ENCODE measurements at places on chromosomes 5 and 9.
A peak's percentile ranks its signal among the peaks of the same experiment; 100 is the strongest.

DNA sequence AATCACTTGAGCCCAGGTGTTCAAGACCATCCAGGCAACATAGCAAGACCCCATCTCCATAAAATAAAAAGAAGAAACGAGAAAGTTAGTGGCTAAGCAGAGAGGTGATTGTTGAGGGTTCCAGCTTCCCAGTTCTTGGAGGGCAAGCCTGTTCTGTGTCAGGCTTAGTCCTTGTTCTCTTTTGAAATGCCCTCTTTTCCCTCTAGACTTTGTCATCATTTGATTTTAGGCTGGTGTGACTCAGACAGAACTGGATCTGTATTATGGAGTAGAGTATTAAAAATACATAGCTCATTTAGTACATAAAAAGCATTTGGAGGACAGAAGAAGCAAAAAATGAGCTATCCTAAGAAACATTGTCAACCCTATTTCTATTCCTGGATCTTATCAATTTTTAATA is 159.4 kb downstream of the CD180 start:
- no peak for DNase-seq

- DNase-seq, result no peak
Observed at GRCh38 chr5:84069608-84070179, 315.0 kb downstream of the EDIL3 start.

DNA sequence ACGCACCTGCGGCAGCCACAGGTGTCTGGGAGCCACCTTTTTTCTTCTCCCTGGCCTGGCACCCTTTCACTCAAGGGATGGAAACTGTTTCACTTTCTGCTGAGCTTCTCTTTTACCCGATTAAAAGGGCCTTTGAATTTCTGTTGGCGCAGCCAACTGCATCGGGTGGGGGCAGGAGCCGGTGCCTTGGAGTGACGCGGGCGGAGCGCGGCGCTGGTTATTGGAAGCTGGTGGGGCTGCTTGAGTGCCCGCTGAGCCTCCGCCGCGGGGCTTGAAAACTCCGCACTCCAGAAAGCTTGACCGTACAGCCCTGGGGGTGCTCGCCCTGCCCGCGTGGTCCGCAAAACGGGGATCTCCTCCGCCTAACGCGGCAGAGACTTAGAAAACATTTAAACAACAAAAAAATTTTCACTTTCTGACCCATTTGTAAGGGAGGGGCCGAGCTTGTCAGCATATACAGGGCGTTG is 52.0 kb upstream of the TJP2 start:
- peak; percentile 71 for DNase-seq

DNA sequence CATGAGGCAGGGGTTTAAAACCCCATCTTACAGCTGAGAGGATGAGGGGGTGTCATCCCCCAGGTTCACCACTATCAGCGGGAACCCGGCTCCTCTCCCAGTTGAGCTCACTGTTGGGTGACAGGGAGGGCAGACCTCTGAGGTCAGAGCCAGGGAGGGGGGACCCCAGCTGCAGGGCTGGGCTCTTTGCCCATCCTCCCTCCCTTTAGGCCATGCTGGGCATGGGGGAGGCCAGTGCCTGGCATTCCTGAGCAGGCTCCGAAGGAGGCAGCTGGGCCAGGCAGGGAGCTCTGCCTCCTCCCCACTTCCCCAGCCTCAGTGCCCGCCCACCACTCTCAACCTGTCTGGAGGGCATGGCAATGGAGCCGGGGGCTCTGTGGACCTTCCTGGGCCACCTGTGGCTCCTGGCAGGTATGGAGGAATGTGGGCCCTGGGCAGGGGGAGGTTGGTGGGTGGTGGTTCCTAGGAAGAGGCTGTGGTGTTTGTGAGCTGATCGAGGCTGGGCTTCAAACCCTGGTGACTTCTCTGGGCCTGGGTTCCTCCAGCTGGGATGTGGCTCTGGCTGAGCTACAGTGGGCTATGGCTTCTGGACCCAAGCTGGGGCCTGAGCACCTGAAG is 12.6 kb downstream of the CRB2 start:
- DNase-seq, result no peak

GRCh38 chr9:115018547-115019435 is 88.4 kb upstream of the TNFSF8 start:
- DNase-seq, result no peak

DNA sequence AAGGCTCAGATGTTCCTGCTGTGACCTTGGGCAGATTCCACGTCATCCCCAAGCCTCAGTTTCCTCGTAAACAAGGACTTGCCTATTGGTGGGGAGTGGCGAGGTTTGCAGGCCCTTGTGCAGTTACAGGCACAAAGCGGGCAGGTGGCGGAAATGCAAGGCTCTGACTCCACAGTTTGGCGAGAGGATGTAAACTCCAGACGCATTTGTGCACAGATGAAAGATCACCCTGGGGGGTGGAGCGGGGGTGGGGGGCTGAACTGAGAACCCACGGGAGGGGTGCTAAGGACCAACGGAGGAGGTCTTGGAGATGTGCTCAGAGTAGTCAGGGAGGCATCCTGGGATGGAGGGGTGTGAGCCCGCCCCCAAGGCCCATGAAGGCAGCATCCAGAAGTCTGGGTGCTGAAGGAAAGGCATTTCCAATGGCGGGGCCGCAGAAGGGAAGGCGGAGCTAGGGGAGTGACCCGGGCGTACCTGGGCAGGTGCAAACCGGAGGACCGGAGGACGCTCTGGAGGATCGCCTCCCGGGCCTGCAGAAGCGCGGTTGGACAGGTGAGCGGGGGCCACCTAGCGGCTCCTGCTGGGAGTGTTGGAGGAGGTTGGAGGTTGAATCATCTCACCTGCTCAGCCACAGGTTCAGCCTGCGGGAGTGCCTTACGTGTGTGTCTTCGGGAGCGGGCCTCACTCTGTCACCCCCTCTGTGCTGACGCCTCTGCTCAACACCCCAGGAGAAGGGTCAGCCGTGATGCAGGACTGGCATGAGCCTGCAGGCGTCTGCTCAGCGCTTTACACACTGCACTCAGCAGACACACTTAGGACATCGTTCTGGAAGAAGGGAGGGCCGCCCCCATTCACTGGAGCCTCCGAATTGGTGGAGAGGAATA is 1.9 kb upstream of the FIBCD1 start:
- DNase-seq, result peak; percentile 62

- no peak for DNase-seq
Observed at GRCh38 chr9:32748013-32748412, 35.3 kb upstream of the TMEM215 start.

GRCh38 chr5:140362875-140363630 is 3.1 kb downstream of the SLC4A9 start:
- DNase-seq, result peak; percentile 72

- DNase-seq, result no peak
Observed at GRCh38 chr5:34865091-34865490, 26.1 kb downstream of the TTC23L start.

GRCh38 chr5:8059337-8059736 is 190.4 kb downstream of the MTRR start:
- no peak for DNase-seq

- DNase-seq, result no peak
Observed at GRCh38 chr9:76022317-76022716, 131.8 kb downstream of the PCSK5 start.

DNA sequence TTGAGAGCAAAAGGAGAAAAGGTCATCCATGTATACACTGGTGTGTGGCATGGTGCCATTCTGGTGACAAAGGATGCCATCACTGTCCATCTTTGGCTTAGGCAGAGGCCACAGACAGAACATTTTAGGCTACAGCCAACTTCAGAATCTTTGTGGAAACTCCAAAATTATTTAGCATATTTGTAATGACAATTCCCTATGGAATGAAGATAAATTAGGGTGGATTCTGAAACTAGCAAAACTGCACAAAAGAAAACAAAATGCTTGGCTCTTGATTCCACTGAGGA is 92.5 kb downstream of the FBXW11 start:
- DNase-seq, result no peak

GRCh38 chr5:32595118-32595517 is 9.8 kb downstream of the SUB1 start:
- no peak for DNase-seq

DNA sequence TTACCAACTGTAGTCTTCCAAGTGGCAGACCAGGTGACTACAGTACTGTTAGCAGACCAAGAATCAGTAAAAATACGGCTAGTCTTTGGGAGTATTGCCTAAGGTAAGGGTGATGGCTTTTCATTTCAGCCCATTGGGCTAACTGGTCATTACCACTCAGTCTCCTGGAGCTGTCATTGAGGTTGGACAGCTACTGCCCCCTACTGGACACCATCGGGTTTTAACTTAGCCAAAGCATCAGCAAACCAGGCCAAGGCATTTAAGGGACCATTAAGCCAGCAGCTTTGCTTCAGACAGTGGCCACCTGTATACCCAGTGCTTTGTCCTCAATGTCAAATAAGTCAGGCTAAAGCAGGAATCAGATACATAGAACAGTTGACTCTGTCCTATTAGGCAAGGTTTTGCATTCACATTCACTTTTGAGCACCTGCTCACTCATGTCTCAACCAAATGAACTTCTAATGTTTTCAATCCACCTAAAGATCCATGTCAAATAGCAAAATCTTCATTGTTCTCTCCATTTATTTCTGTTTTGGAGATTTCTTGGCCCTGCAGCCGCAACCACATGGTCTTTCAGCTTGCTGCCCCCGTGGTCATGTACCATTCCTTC is 117.2 kb downstream of the INVS start:
- DNase-seq, result no peak

- DNase-seq, result no peak
Observed at GRCh38 chr5:123579410-123579809, 67.4 kb downstream of the CSNK1G3 start.

GRCh38 chr9:5838884-5839571 is 6.1 kb upstream of the ERMP1 start:
- DNase-seq, result no peak

DNA sequence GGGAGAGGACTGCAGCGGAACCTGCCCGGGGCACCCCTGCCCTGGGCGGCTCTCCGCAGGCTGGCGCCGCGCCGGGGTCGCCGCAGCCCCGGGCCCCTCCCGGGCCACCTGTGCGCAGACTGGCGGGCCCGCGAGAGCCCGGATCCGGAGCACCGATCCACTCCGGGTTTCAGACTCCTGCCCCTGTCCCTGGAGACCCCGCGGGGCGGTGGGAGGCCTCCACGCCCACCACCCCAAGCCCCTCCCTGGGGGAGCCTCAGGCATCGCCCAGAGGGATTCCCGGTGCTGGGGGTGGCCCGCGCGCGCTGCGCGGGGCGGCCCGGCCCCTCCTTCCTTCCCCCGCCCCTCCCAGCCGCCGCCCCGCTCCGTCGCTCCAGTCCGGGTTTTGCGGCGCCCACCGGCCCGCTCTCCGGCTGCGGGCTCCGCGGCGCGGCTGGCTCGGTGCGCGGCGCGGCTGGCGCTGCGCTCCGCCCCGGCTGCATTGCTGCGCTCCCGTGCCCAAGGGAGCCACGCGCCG is at the start of gene UNC5A:
Gene UNC5A (plus strand): TSS at position 479 of the 517 bp plus-strand sequence. CDS start 192 bp downstream, outside the sequence.
- peak; percentile 24 for DNase-seq

GRCh38 chr9:113756476-113757192 is 119.5 kb upstream of the ZNF618 start:
- DNase-seq, result no peak

GRCh38 chr5:149089796-149090195 is 26.9 kb upstream of the SH3TC2 start:
- DNase-seq, result no peak

DNA sequence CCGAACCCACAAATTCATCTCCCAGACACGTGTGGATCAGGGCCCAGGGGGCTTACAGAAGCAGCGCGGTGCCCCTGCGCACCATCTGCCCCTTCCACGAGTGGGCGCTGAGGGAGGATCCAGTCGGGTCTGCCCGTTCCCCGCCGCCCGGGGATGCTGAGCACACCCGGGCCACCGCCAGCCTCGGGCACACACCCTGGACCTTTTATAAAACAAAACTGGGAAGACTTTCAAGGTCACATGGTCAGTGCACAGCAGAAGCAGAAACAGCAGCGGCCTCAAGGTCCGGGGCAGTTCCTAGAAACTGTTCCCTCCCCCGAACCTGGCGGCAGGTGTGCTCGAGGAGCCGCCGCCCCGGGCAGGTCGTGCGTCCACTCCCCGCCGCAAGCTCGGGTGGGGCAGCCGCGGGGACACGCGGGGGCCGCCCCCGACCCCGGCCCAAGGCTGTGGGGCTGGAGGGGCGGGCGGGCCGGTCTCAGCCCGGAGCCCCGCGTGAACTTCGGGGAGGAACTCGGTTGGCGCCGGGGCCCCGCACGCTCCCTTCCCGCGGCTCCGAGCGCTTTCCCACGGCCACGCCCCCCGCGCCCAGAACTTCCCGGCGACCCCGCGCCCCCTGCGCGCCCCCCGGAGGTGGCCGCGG is 633 bp upstream of the PPP1R26 start:
- DNase-seq, result no peak

- DNase-seq, result no peak
Observed at GRCh38 chr9:85168412-85168811, 498.9 kb downstream of the NTRK2 start.

GRCh38 chr9:80410106-80410505 is 838.3 kb downstream of the TLE4 start:
- no peak for DNase-seq

GRCh38 chr5:178667101-178667500 is 40.3 kb upstream of the CLK4 start:
- no peak for DNase-seq

DNA sequence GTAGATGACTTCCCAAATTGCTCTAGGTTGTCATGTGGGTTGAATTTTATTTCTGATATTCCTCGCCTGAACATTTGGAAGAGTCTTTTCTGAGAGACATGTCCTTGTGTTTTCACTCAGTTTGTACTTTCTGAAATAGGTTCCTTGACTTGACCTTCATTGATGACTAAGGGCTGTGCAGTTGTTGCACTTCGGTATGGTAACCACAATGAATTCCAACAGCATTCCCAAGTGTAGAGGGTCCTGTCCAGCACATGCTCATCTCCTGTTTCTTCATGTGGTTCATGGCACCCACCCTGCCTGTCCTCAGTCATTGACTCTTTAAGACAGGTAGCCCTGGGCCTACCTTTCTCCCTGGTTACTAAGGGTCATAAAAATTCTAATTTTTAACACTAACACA is 527.8 kb downstream of the MTRR start:
- no peak for DNase-seq

- DNase-seq, result no peak
Observed at GRCh38 chr5:127705120-127705892, 2.1 kb downstream of the CCDC192 start.

DNA sequence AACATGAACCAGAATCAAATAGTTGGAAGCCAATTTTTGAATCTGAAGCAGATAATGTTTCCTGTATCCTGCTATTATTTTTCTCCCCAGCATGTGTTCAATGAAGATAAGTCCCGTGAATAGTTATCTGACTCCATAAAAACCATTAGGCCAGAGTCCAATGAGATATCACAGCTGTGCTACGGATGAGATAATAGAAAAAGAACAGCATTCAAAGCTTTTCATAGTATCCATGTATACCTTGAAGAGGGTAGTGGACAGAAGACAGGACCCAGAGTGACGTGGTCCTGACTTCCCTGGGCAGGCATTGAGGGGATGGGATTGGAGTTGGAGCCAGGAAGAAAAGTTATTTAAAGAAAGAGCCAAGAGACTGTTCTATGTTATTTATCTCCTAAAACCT is 50.7 kb upstream of the C6 start:
- no peak for DNase-seq

Measured in left ventricle myocardium inferior (tissue), 1 donor.